ENCODE measurements at places on chromosomes 5 and 9.

DNA sequence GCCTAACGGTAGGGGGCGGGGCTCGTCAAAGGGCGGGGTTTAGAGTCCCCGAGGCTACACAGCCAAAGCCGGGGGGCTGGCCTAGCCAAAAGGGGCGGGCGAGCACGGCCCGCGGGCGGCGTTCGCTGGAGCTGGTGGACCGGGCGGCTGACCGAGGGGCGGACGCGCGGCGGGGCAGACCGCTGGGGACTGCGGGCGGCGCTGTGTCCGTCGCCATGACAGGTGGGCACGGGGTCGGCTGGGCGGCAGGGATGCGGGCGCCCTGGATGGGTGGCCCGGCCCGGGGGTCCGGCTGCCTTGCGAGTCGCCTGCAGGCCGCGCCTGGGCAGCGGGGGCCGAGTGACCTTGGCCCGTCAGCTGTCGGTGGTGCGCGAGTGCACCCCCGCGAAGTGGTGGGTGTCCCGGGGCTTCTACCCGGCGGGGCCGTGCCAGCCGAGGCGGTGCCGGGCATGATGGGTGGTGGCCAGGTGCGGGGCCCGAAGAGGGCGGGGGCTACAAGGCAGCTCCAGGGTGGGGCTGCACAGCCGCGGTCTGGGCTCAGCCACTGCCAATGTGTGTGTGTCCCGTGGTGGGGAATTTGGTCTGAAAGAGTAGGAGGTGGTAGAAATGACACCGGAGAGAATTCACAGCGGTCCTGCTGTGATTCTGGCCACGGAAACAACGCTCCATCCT is at the start of gene CARD19:
CARD19 (plus strand) TSS at position 87 of the 672 bp plus-strand sequence; CDS start at position 216, 129 bp downstream.
- DNase-seq, result peak; percentile 58

GRCh38 chr5:162209005-162209605 is 141.5 kb downstream of the GABRG2 start:
- DNase-seq, result peak; percentile 10

GRCh38 chr5:56829137-56829908 is 14.0 kb downstream of the MAP3K1 start:
- DNase-seq, result no peak

- no peak for DNase-seq
Measured at GRCh38 chr5:68298479-68298878, 82.9 kb downstream of the PIK3R1 start.

GRCh38 chr9:71472400-71472799 is 295.9 kb downstream of the CEMIP2 start:
- DNase-seq, result no peak

- DNase-seq, result no peak
Measured at GRCh38 chr9:103700195-103700962, 393.7 kb upstream of the SMC2 start.

DNA sequence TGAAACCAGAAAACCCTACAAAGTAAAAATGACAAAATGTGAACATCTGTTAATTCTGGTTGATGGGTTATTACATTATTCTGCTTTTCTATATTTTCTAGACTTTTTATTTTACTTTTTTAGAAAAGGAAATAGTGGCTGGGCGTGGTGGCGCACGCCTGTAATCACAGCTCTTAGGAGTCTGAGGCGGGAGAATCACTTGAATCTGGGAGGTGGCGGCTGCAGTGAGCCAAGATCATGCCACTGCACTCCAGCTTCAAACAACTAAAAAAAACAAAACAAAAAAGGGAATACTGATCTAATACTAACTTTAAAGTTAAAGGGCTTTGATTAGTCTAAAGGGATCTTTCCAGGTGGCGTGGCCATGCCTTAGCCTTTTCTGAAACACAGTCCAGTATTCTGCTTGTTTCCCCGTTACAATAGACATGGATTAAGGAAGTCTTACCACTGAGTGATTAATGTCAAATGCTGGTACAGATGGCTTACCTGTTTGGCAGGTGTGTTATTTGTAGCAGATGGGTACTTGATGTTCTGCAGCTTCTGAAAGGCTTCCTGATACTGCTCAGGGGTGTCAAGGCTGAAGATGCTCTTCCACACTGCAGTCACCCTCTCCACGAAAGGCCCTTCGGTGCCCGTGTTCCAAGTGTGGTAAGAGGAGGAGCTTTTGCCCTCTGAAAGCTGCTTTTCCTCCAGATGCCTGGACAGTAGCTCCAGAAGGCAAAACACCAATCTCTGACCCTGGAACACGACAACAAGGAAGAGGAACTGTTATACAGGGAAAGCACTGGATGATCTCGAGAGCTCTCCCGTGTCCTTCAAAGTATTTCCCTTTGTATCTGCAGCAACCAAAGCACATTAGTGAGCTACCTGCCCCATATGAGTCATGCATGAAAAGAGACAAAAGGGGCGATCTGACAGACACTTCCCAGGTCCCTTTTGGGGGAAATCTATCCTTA is 37.5 kb downstream of the CNOT8 start:
- no peak for DNase-seq
